Calu3 (cell line): ENCODE measurements at places on chromosomes 7 and 10. TPM values are rescaled to one million over a fixed set of nuclear protein-coding genes. Genes with fewer than 3 reads are reported as not detected.

- H3K4me1 ChIP-seq = no peaks in the 10 kb centered on the region
- H3K27ac ChIP-seq = no peak overlapping the region
- H3K4me3 ChIP-seq = no peak overlapping the region
- peaks cover 61% of the 10 kb centered on the region for H3K27me3 ChIP-seq
- peaks cover 5% of the 10 kb centered on the region for H3K36me3 ChIP-seq
- no peak for DNase-seq
Observed at GRCh38 chr10:96488161-96488935, 25.4 kb downstream of the TLL2 start.

DNA sequence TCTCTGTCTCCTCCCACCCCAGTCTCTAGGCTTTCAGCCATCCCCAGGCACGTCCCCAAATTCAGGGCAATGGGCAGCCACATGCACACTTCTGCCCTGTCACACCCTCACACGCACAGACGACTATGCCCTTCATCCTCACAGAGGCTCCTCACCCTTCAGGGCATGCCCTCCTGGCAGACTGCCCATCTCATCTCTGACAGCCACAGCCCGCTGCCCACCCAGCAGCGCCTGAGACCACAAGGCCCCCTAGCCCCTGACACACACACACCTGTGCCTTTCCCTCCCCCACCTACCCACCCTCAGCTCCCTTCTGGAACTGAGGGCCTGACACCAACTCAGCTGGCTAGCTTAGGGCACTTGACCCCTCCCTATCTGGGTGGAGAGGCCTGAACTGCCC, 23.0 kb upstream of the SLC29A3 start:
- no peak overlapping the region for H3K27ac ChIP-seq
- H3K27me3 ChIP-seq = peaks cover 89% of the 10 kb centered on the region
- H3K4me1 ChIP-seq = peaks cover 6% of the 10 kb centered on the region

DNA sequence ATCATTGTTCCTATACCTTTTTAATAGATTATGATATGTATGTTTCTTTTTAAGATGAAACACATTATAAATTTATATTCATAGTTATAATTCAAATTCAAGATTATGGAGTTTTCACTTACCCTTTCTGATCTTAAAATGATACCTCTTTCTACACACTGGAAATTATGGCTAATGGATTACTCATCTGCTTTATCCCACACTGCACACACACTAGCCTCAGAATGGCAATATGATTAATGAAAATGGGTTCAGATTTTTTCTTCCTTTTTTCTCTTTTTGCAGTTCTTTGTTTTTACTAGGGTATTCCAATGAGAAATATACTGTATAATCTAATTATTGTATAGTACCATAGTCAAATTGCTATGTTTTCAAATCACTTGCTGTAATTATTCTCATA, 82.3 kb upstream of the FZD1 start:
- no peak overlapping the region for H3K27ac ChIP-seq
- no peaks in the 10 kb centered on the region for H3K4me1 ChIP-seq
- H3K4me3 ChIP-seq = no peak overlapping the region
- H3K36me3 ChIP-seq = no peaks in the 10 kb centered on the region
- H3K27me3 ChIP-seq = no peaks in the 10 kb centered on the region

DNA sequence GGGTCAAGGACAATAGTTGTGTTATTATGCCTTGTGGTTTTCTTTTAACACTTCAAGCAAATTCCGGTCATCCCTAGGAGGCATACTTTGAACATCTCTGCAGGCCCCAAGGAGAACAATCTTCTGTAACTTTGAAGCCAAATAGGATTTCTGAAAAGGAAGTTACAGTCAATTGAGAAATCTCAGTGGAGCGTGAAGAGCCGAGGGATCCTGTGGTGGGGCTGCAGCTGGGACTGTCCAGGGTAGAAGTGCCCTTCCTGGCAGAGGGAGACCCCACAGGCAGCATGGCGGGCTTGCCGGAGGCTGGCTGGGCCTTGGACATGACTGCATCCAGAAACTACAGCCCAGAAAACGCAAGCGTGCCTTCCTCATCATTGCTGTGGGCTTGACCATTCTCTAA, 179.7 kb downstream of the PTPN20 start:
- H3K4me1 ChIP-seq = no peaks in the 10 kb centered on the region
- H3K36me3 ChIP-seq = no peaks in the 10 kb centered on the region
- no peak for DNase-seq

DNA sequence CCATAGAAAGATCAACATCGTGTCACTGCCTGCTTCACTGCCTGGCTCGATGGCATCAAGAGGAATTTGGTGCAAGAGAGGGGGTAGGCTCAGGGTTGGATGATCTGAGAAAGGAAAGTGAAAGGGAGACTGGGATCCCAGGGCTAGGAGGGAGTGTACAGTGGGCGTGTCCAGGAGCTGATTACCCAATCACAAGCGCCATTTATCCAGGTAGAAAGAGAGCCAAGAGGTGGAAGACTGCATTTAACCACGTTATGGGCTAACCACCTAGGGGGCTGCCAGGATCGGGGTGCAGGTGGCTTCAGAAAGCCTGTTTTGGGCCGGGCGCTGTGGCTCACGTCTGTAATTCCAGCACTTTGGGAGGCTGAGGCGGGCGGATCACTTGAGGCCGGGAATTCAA, 10.3 kb downstream of the PODXL start:
- peaks cover 13% of the 10 kb centered on the region for H3K4me1 ChIP-seq
- DNase-seq = peak; percentile 60
- H3K36me3 ChIP-seq = no peaks in the 10 kb centered on the region
- H3K27me3 ChIP-seq = no peaks in the 10 kb centered on the region
- H3K27ac ChIP-seq = peak overlapping the region; percentile 60

- DNase-seq = no peak
- H3K27me3 ChIP-seq = no peaks in the 10 kb centered on the region
- no peaks in the 10 kb centered on the region for H3K36me3 ChIP-seq
- H3K27ac ChIP-seq = no peak overlapping the region
- no peaks in the 10 kb centered on the region for H3K4me1 ChIP-seq
- H3K4me3 ChIP-seq = no peak overlapping the region
Observed at GRCh38 chr7:133354546-133355324, 101.9 kb downstream of the EXOC4 start.

- H3K36me3 ChIP-seq = no peaks in the 10 kb centered on the region
- peaks cover 12% of the 10 kb centered on the region for H3K27me3 ChIP-seq
Observed at GRCh38 chr10:118781541-118781940, 26.8 kb upstream of the CACUL1 start.

- no peaks in the 10 kb centered on the region for H3K36me3 ChIP-seq
- H3K4me1 ChIP-seq = peaks cover 9% of the 10 kb centered on the region
- DNase-seq = peak; percentile 50
- H3K27ac ChIP-seq = no peak overlapping the region
- H3K4me3 ChIP-seq = no peak overlapping the region
- no peaks in the 10 kb centered on the region for H3K27me3 ChIP-seq
Observed at GRCh38 chr7:105429746-105430612, 41.3 kb upstream of the SRPK2 start.

DNA sequence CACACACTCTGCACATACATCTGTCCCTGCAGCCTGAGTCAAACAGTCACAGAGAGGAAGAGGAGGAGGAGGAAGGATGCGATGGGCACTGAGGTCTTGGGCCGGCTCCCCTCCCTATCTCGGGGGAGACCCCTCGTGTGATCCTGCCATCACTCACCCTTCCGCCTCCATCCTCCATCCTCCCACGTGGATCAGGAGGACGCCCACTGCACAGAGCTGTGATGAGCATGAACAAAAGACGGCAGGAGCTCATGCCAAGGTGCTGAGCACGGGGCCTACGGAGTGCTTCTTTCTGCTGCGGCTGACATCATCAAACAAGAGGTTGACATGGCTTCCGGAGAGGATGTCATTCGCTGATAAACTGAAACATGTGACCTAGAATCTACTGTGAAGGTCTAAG, 68.0 kb downstream of the DIP2C start:
- no peaks in the 10 kb centered on the region for H3K4me1 ChIP-seq
- no peak overlapping the region for H3K4me3 ChIP-seq

- no peak overlapping the region for H3K4me3 ChIP-seq
- H3K36me3 ChIP-seq = no peaks in the 10 kb centered on the region
- no peaks in the 10 kb centered on the region for H3K4me1 ChIP-seq
- peaks cover 38% of the 10 kb centered on the region for H3K27me3 ChIP-seq
- DNase-seq = no peak
Observed at GRCh38 chr10:94300042-94300441, 62.7 kb downstream of the NOC3L start.

Gene ITPRID1
- total RNA-seq = 0.95 and 3.8 TPM in 2 replicates
